AG09319 (cell line): ENCODE measurements at places on chromosomes 5 and 9.

DNA sequence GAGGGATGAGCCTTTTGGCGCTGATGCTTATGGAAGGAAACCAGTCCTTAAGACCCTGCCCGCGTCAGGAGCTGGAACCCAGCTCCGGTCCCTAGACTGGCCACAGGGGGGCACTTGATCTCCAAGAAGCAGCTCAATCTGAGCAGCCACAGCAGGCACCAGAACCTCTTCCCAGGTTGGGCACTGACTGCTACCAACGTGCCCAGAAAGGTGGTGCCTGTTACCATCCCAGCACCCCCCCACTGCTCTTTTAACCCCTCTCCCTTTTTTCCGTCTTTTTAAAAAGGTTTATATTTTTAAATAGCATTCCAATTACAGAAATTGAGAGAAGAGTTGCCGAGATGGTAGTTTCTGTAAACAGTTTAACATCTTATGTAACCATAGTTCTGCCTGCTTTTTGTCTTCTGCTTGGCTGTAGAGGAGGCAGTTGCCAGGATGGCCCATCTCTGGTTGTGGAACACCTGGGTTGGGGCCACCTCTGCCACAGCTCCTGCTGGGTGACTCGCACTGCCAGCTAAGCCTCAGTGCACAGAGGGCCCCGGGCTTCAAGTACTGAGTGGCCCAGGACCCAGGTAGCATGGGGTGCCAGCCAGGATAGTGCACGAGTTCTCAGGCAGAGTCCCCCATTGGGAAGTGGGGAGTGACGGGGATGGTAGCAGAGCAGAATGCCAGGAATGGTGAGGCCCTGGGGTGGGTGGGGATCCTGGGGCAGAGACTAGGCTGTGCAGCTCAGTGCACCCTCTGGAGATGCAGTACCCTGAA is 62.8 kb downstream of the PFDN1 start:
- DNase-seq = no peak

GRCh38 chr9:33166231-33167083 is 679 bp downstream of the B4GALT1 start:
- DNase-seq = no peak

DNA sequence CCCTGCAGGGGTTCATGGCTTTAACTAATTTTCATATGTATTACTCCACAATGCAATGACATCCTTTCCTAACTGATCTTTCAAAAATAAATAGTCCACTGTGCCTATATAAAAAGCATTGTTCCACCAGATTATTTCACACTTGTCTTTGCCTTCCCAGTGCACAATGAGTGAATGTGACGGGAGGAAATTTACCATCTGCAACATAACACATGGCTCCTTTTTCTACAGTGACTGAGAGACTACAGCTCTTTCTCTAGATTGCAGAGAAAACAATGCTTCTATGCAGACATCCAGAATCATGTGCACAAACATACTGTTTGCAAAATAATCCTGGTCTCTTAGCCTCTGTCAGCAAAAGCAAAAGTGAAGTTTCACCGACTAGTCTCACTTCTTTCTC is 483.7 kb upstream of the PIK3R1 start:
- no peak for DNase-seq

DNA sequence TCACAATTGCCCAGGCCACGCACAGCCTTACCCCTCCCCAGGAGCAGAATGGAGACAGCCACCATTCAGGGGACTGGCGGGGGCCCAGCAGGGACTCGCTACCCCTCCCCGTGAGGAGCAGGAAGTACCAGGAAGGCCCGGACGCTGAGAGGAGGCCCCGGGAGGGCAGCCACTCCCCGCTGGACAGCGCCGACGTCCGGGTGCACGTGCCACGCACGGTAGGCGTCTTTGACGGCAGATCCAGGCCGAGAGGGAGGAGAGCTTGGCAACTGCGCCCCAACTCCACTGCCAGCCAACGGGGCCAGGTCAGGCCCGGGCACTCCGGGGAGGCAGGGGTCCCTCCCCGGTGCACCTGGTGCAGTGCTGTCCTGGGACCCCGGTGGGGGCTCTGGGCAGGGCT is 14.0 kb downstream of the DNLZ start:
- no peak for DNase-seq

GRCh38 chr9:137474271-137474670 is 15.1 kb upstream of the NSMF start:
- no peak for DNase-seq

DNA sequence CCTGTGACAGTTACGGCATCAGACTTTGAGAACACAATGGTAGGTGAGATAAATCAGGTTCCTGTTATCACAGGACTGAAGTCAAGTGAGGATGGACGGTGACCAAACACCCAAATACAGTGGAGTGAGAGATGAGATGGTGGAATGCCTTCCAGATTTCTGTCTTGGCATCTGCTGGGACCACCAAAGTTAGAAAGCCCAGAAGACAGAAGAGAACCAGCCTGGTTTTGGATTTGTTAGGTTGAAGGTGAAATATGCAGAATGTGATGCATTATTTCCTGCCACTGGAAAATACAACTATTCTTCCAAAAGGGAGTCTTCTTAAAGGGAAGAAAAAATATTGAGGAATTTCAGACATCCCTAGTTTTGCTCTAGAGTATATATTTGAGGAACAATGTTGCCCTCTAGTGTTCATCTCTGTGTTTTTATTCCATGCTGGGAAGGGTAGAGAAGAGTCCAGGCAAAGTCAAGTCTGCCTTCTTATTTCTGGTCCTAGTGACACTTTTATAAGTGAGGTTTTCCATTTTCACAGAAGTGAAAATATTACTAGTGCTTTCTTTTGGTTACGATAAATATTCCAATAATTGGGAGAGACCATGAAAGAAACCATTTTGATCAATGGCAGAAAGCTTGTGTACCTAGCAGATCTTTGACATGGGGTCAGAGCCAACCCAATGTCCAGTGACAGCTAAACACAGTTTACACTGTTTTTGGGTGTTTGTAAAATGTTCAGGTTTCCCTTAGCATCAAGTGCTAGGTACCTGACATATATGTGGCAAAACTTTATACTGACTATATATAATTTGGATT is 142.3 kb upstream of the ANKH start:
- DNase-seq = peak; percentile 46

DNA sequence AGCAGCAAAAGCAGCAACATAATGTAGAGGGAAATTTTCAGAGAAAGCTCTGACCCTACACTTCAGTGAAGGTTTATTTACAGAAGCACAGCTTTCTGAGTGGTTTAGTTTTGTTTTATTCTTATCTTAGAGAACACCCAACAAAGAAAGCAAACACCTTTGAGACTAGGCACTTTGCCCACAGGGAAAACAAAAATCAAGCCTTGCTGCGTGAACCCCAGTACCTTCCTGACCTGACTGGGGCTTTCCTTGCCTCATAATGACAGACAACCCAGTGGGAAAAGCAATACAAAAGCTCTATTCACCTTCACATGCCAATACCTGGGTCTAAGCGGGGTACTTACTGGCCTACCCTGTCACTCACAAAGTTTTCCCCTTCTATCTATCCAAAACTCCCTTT is 189.8 kb downstream of the HINT1 start:
- DNase-seq = no peak

DNA sequence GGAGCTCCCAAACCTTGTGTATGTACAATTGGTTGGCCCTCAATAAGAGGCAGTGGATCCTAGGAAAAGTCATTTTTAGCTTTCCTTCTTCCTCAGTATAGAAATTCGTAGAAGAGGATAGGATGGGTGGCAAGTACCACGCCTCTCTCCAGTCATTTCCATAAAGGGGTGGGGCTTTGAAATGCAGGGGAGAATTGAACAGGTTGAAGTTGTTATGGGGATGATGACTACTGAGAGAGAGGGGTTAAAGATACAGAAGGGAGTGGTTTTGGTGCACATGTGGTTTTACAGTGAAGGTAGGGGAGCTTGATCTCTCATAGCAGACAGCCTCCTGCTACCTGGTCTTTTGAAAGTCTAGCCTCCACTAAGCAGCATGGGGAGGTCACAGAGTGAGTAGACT is 54.4 kb upstream of the FAM120AOS start:
- DNase-seq = no peak

- DNase-seq = no peak
Measured at GRCh38 chr5:153429761-153430380, 60.6 kb upstream of the GRIA1 start.
